ENCODE measurements at places on chromosomes 16 and 17.

DNA sequence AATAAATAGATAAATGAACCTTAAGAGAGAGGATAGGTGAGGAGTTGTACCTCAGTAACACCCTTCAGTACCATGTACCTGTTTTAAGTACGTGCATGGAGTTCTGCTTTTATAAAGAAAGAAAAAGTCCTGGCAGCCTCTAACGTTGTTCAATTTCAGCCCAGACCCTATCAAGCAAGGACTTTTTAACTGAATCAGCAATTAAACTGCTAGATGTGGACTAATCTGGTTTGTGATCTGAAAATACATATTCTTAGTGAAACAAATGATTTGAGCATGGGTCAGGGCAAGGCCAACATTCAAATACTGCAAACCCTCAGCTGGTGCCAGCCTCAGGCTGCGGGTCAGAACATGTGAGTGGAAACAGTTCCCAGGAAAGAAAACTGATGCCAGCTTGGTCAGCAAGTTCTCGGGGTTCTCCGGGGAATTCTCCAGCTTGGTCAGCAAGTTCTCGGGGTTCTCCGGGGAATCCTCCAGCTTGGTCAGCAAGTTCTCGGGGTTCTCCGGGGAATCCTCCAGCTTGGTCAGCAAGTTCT lies 84.5 kb downstream of the MRM3 start:
- DNase-seq = no peak

DNA sequence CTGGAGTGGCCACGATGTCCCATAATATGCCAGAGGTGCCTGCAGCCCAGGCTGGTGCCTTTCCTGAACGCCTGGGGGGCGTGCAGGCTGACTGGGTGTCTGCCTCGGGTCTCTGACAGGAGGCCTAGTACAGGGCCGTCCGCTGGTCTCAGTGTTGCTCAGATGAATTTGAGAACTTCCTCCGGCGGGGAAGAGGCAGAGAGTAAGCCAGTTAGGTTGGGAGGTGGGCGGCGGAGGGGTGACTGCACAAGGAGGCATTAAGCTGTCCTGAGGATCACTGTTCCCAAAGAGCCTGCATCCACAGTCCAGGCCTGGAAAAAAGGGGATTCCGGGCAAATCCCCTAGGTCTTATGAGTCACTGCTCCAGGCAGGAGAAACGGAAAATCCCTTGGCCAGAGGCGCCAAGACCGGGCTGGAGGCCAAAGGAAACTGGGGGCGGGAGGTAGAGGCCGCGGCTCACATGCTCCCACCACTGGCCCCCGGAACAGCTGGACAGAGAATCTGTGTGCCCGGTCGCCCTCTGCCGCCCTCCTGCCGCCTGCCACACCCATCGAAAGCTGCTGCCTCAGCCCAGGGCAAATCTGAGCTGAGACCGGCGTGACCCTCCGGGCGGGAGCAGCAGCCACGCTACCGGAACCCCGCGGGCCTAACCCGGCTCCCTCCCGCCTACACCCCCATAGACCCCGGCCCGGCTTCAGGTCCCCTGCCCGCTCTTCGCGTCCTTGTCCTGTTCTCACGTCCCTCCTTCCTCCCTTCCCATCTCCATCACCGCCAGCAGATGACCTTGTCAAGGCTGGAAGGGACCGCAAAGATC lies 1.2 kb downstream of the TRIM47 start:
- DNase-seq = no peak

DNA sequence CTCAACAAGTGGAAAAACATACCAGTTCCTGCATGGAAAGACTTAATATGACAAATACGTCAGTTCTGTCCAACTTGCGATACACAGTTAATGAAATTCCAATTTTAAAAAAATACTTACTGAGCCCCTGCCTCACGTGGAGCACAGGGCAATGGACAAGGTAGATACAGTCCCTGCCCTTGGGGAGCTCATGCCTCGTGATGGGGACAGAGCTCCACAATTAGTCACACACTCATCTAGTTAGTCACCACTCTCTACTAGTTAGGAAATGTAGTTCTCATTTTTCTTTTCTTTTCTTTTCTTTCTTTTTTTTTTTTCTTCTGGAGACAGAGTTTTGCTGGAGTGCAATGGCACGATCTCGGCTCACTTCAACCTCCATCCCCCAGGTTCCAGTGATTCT lies 74.7 kb upstream of the CDH5 start:
- no peak for DNase-seq

DNA sequence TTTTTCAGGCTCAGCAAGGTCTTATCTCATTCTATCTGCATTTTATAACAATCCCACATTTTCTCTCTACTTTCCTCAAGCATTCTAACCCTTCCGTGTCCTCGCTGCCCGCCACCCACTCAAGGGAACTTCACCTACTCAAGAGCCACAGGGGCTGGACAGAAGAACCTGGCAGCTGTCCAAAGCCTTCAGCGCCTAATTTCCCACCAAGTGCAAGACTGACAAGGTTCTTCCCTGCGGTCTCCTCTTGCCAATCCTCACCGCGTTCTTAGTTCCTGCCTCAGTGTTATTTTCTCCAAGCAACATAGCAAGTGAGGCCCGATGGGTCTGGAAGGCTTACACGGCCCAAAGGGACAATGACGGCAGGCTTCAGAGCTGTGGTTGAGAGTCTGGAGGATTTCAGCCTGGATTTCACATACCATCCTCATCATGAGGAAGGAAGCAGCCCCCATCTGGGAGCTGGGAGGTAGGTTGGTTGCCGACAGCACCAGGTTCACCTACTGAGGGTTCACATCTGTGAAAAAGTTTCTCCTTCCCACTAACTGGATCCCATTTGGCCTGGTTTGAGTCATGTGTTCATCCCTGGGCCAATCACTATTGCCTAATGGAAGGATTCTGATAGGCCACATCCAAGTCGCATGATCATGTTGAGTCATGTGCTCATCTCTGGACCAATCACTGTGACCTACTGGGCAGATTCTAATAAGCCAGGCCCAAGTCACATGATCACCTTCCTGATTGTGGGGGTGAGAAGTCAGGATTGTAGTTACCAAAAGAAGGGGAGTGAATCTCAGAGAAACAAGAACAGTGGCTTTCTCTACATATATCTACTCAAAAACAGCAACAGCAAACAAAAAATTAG lies 108.2 kb downstream of the N4BP1 start:
- DNase-seq = no peak

DNA sequence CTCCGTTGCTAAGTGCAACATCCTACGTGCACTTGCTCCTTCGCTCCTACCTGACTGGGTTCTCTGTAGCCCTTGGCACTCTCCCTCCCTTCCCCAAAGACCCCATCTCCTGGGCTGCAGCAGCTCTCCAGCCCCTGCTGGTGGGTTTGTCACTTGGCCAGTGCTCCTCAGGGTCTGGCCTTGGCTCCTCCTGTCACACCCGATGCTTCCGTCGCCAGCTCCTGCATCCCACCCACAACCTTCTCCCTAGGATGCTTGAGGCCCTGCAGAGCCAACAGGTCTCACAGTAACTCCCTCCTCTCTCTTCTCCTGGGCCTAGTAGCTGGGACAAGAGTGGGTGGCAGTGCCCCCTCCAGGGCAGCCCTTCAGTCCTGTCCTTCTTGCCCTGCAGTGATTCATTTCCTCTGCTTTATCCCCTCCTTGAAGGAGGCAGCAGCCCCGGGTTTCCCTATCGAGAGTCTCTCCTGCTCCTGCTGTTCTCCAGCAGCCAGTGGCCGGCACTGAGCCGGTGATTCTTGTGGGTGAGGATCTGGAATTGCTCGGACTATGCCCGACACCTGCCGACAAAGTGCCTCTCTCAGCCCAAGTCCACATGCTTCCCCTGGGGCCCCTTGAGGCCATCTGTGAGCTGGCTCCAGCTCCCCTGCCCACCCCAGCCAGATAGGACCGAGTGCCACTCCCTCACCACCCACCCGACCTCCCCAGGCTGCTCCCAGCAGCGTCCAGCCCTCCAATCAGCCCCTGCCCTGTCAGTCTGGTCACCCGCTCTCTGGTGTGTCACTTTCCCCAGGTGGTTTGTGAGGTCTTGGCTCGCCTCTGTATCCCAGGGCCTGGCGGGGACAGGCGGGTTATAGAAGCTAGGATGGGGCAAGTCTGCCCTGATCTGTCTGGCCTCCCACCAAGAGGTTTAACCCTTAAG lies 3.8 kb downstream of the LITAFD start:
- no peak for DNase-seq

- DNase-seq = no peak
Observed at GRCh38 chr16:69064764-69065313, 40.6 kb upstream of the HAS3 start.

DNA sequence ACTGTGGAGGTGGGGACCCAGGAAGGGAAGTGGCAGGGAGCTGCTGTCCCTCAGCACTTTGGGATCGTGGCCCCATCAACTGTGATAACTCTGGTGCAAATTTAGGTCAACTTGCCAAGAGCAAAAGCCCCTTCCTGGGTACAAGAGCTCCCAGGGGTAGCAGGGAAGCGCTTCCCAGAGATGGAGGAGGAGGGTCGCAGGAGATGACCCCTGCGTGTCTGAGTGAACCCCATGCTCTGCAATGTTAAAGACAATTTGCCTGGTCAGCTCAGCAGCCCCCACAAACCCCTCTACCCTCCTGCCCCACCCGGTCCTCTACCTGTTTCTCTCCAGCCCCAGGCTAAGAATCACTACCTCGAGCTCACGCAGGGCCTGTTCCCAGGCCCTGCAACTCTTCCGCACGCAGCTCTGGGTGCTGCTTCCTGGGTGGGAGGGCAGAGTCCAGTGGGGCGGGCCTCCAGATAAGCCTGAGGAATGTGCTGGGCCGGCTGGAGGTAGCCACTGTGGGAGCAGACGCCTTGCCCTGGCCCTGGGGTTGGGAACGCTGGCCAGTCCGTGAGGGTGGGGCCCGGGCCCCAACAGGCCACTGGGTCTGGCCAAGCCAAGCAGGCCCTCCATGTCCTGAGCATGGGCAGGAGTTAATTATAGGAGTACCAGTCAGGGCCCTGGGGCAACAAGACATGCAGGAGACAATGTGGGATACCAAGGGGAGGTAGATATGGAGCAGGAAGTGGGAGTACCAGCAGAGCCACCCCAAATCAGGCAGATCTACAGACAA lies 6.1 kb downstream of the DOK4 start:
- no peak for DNase-seq

GRCh38 chr16:85898521-85899442 lies at the start of gene IRF8:
IRF8 (plus strand) TSS chr16:85899162; CDS start chr16:85903016, 3,854 bp downstream.
- no peak for DNase-seq

- no peak for DNase-seq
Observed at GRCh38 chr16:77288222-77288621, 89.0 kb downstream of the SYCE1L start.

DNA sequence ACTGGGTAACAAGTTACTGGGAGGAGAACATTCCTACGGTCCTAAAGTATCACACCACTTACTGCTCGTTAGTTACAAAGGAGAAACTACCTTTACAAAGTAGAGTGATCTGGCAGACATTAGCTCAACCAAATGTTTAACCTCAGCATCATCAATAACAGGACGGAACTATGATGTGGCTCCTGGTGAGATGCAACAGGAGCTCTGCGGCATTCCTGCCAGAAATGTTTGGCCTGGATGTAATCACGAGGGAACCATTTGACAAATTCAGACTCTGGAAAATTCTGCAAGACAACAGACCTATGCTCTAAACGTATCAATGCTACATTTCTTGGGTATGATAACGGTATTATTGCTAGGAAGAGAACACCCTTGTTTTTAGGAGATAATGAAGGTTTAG lies 80.4 kb downstream of the MRM3 start:
- no peak for DNase-seq
